Left ventricle myocardium superior (tissue), 1 donor: ENCODE measurements at places on chromosomes 13 and 19.

GRCh38 chr13:21095311-21095710 lies 33.9 kb upstream of the LATS2 start:
- DNase-seq, result no peak

DNA sequence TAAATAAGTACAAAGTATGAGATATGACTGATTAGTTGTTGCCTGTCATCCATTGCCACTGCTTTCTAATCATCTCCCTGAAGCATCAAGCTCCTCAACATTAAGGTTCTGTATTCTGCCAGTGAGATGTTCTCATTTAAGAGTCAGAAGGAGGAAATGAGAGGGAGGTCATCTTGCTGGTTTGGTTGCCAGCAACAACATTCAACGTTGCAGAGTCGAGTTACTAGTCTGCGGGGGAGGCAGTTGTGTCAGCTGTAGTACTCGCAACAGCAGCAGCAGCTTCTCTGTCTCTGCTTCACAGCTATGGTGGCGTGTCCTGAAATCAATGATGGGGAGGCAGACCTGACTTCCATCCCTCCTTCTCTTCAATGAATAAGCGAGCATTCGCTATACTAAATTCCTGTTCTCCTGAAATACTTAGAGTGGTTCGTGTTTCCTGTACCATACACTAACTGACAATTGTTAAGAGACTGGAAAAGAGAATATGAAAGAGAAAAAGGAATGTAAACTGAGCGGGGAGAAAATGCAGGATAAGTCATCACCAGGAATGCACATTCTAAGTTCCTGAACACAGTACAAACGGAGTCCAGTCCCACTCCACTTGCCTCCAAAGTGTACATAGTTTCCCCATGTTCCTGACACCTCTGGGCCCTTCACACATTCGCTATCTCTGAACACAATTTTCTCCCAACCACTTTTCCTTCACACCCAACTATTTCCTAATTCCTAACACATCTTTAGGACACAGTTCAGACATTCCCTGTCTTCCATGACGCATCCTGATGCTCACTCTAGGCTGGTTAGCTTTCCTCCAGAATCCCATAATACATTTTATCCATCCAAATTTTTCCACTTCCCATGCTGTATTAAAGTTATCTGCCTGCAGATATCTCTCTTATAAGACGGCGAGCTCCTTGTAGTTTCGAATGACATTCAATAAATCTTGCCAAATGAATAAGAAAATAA lies 263.0 kb downstream of the KLF12 start:
- peak; percentile 26 for DNase-seq

GRCh38 chr13:47109028-47109427 lies 212.2 kb upstream of the HTR2A start:
- no peak for DNase-seq

DNA sequence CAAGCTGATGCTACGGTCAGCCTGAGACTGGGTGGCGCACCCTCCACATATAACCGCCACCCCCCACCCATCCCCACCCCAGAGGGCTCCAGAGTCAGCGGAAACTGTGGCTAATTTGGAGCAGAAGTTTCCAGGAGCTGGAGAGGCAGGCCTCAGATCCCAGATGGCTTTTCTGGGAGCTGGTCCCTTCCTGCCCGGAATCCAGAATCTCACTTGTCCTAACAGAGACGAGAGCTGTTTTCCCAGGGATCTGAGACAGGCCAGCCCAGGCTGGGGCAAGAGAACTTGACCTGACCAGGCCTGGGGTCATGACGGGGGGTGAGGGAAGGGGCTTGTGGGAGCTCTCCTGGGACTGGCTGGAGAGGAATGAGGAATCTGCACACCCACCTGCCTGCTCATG lies 6.5 kb downstream of the EPHX3 start:
- DNase-seq, result no peak

DNA sequence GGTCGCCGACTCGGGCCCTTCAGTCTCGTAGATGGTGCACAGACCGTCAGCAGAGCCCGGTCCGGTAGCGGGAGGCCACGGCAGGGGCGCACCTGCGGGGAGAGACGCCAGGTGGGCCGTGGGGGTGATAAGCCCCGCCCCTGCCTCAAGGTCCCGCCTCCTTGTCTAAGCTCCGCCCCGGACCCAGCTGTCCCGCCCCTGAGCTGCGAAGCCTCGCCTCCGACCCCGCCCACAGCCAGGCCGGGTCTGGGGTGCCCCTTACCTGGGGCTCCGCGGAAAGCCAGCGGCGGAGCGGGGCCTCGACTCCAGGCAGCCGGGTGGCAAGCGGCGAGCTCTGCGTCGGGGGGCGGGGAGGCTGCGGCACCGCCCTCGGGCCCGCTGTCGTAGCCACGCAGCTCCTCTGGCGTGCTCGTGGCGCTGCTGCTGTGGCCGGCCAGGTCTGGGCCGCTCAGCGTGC lies 4.7 kb downstream of the PRR36 start:
- peak; percentile 76 for DNase-seq

DNA sequence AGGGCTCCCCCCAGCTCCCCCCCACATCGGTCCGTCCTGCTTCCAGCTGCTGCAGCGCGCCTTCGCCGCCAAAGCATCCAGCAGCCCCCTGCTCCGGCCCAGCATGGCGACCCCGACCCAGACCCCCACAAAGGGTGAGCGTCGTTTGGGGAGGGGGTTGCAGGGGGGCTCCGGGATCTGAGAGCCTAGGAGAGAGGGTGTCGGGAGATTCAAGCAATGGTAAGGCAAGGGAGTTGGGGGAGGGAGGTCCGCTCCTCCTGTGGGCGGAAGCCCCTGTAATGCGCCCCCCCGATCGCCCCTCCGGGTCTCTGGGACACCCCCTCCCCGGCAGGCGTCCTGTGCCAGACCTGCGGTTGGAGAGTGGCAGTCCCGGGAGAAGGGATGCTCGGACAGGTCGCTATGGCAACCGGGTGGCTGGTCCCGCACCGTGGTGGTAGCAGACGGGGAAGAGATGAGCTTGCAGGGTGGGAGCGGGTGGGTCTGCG lies at the start of gene FXYD7:
TSS of gene FXYD7 (plus strand) at position 25 of the 485 bp plus-strand sequence. CDS start at position 104, 79 bp downstream.
- DNase-seq, result no peak

DNA sequence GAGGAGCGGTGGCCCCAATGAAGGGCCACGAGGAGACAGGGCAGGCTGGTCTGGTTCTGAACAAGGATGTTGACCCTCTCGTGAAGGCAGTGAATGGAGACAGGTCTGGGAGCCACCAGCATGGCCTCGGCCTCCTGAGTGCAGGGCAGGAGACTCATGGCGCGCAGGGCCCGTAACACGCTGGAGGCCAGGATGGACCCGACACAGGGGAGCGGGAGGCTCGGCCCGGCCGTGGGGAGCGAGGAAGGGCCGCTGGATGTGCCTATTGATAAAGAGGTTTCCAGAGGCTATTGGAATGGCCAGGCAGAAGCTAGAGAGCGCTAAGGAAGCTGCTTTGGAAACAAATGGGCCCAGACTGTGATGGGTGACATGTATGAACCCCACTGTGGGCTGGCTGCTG lies 132.5 kb downstream of the STK24 start:
- DNase-seq, result no peak

- no peak for DNase-seq
Measured at GRCh38 chr13:78198821-78199220, 280.2 kb upstream of the EDNRB start.

- peak; percentile 36 for DNase-seq
Measured at GRCh38 chr13:48595431-48596429, 58.0 kb upstream of the CYSLTR2 start.

DNA sequence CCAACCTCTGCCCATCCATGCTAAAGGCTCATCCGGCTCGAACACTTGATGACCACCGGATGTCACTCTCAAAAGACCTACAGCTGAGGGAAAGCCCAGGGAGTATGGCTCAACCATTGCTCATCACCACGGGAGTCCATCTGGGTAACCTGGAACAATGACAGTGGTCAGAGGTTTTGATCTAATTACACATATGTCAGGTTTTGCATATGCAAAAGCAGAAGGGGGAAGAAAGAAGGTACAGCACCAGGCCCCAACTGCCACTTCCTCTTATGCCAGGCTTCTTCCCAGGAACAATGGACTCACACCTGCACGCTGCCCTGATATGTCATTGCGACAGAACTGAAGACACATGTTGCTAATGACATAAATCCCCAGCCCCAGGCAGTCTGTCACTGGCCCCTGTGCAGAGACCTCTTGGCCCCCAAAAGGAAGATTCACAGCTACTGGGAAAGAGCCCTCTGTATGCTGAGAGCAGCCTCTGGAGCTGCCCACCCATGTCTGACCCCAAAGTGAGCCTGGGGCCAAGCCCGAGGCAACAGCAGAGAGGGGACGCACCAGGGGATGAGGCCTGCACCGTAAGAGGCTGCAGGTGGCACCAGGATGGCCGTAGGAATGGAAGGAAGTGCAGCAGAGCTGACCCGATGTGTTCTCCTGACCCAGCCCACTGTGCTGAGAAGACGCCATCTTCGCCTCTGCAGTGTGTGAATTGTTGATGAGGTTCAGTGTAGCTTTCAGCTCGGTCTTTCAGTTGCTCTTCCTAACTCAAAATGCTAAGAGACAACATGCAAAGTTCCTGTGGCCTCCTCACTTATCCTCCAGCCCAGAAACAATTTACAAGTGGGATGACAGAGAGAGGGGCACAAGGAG lies 26.3 kb downstream of the EPS15L1 start:
- DNase-seq, result no peak

DNA sequence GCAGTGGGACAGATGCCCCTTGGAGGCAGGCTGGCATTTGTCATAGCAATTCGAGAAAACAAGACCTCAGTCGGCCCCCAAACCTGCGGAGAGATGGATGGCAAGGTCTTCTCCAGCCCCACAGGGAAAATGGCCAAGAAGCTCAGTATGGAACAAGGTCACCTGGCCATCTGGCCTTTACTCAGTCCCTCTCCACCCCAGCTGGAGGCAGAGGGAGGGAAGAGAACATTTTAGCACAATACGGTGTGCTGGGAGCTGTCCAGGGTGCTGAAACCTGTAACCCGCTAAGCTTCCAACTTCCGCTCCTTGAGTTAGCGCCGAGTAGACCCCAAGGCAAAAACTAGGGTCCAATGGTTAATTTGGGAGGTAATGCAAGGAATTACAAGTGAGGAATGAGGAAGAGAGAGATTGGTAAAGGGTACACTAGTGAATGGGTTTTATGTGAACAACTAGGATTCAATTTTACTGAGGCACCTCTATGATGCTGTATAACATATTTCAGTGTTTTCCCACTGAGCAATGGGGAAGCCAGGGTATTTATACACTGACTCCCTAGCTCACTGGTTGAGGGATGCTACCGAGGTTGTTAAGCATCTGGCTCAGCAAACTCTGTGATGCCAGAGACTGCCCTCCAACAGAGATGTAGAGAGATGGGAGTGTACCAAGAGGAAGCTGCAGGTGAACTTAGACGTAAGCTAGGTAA lies 64.3 kb downstream of the CACNA1A start:
- peak; percentile 31 for DNase-seq

DNA sequence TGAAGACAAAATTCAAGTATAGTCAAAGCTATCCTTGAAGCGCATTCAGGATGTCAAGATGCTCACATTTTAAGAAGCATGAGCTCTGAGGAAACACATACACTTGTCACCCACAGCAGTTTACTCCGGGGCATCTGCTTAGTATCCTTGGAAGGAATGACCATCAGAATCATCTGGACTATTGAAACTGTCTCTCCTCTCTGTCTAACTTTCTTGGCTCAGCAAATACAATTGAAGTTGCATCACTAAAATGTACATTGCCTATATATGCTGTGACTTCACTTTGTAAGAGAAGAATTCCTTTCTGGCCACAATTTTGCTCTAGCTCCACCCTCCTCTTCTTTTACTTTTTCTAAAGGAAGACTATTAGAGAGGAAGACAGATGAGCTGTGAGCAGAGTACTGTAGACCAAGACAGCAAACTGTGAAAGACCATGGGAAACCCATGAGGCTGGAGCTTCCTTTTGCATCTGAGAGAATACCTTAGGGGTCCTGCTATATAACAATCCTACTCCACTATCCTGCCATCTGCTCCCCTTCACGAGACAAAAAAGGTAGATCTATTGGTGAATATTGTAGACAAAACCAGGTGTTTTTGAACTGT lies 906.3 kb downstream of the PCDH9 start:
- DNase-seq, result no peak

DNA sequence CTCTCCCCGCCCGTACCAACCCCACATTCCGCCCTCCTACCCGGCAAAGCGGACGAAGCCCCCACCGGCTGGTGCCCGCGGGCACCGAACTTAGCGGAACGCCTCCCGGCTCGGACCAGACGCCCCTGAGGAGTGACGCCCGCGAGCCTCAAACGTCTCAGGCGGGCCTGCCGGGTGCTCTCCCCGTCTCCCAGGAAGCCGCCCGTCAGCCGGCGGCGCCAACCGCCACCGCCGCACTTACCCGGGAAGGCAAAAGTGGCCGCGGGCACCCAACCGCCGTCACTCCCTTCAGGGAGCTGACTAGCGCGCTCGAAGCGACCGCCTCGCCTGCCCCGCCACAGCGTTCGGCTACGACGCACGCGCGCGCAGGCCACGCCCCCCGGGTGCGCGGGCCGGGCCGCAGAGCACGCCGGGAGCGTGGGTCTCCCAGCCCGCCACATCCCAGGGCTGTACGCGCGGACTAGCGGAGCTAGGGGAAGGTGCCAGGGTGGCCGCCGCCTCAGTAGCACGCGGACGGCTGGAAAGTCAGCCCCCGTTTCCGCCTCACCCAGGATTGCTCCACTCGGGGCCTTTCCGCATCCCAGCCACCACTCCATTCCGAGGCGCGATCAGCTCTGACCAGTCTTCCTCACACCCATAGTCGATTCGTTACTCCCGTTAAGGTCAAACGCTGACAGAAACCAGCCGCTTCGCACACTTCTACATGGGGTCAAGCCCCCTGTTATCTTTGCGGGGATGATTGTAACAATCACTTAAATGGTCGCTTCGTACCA lies at the start of gene TEX30:
TSS of gene TEX30 (minus strand) at position 346 of the 773 bp plus-strand sequence. CDS start 3,760 bp downstream, outside the sequence.
- peak; percentile 93 for DNase-seq

- DNase-seq, result no peak
Measured at GRCh38 chr19:3862826-3863500, 5.9 kb downstream of the ZFR2 start.

DNA sequence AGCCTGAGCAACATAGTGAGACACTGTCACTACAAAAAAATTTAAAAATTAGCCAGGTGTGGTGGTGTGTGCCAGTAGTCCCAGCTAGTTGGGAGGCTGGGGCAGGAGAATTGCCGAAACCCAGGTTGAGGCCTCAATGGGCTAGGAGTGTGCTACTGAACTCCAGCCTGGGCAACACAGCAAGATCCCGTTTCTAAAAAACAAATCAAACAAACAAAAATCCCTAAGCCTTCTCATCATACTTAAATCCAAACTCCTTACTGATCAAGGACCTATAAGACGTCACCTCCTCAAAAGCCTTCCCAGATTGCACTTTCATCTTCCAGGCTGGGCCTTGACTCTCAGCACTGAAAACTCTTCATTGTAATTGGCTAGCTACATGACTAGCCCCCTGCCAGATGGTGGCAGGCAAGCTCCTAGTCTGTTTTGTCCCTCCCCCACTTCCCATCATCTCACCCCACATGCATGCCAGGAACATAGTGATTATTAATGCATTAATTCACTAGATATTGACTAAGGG lies 17.5 kb upstream of the NANOS3 start:
- no peak for DNase-seq

GRCh38 chr13:22085001-22085400 lies 414.1 kb downstream of the FGF9 start:
- no peak for DNase-seq
